Cortex of kidney (tissue), 1 donor: ENCODE measurements at places on chromosomes 4 and X.

DNA sequence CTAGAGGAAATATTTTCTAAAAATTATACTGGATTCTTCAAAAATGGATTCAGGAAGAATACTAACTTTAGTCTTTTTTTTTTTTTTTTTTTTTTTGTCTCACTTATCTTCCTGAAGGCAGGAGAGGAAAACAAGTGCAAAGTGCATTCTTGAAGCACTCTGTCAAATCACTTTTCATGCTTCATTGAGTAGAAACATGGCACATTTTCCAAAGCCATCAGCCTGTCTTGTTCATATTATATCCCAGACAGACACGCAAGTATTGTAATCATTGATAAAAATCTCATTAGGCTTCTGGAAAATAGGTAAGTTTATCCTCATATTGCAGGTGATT lies 1.2 kb downstream of the BBS12 start:
- DNase-seq: no peak

DNA sequence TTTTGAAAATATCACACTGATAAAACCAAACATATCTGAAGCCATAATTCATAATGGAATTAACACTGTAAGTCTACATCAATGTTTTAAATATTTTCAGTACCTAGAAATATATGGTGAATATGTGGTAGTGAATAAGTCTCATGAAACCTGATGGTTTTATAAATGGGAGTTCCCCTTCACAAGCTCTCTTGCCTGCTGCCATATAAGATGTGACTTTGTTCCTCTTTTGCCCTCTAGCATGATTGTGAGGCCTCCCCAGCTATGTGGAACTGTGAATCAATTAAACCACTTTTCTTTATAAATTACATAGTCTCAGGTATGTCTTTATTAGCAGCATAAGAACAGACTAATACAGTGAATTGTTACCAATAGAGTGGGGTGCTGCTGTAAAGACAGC lies 536.8 kb upstream of the GALNT7 start:
- no peak for DNase-seq

GRCh38 chr4:88070031-88070430 lies 62.6 kb downstream of the PKD2 start:
- DNase-seq: no peak

GRCh38 chr4:66204534-66205247 lies 534.4 kb upstream of the EPHA5 start:
- DNase-seq: no peak

- no peak for DNase-seq
These were observed 47.8 kb downstream of the SEPSECS start for GRCh38 chr4:25112366-25112994.

- no peak for DNase-seq
These were observed 855.1 kb upstream of the INTU start for GRCh38 chr4:126777649-126778048.

GRCh38 chr4:26361297-26361696 lies 40.5 kb downstream of the RBPJ start:
- DNase-seq: no peak

DNA sequence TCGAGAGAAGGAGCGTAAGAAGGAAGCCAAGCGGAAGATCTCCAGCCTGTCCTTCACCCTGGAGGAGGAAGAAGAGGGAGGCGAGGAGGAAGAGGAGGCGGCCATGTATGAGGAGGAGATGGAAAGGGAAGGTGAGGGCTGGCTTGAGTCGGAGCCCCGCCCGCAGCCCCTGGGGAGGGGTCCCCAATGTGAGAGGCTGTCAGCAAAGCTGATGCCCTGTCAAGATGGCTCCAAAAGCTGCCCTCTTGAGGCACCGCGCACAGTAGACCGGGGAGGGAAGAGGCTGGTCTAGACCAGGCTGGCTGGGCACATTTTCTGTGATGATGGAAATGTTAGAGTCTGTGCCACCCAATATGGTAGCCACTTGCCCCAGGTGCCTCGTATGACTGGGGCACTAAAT lies 2.5 kb downstream of the FAM50A start:
- no peak for DNase-seq

DNA sequence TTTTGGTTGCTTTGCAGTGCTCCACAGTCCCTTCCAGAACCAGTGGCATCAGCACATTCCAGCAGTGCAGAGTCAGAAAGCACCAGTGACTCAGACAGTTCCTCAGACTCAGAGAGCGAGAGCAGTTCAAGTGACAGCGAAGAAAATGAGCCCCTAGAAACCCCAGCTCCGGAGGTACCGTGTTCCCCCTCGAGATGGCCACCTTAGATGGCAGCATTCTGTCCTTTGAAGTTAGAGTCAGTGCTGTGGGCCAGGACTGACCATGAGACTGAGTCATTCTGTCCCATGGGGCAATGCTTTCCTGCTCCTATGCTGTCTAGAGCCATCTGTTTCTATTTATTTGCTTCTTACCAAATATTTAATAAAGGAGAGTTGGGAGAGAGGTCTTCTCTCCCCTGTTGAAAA lies 112.3 kb downstream of the KLHL8 start:
- no peak for DNase-seq

DNA sequence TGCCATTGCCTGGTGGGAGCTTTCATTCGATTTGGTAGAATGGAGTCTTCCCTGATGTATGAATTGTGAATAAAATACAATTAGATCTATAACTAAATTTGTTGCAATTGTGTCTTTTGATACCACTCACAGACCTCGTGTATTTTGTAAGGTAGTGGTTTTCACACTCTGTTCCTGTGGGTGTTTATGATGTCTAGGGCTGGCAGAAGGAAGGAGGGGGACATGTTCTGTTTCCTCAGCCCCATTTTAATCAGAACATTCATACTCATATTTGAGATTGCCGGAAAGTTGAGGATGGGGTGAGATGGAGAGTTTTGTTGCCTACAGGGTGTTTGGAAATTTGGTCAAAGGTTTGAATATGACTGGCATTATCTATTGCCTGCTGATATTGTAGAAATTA lies 42.9 kb downstream of the PTTG2 start:
- no peak for DNase-seq

DNA sequence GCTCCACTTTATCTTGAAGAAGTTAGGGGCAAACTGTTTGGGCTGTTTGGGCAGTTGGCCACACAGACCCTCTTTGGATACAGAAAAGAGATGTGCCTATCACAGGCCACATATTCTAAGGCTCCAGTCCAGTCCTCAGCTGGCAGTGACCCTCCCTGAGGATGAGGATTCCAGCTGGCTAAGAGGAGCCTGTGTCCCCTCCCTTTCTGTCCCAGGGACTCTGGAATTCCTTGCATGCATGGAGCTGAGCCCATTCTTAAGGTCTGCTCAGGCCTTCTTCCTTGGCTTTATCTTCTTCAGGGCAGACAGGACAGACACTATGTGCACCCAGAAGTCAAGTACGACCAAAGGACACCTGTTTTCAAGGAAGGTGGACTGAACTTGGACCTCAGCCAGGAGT lies 23.8 kb upstream of the GK2 start:
- DNase-seq: no peak

GRCh38 chr4:168551945-168552695 lies 55.3 kb downstream of the PALLD start:
- no peak for DNase-seq

DNA sequence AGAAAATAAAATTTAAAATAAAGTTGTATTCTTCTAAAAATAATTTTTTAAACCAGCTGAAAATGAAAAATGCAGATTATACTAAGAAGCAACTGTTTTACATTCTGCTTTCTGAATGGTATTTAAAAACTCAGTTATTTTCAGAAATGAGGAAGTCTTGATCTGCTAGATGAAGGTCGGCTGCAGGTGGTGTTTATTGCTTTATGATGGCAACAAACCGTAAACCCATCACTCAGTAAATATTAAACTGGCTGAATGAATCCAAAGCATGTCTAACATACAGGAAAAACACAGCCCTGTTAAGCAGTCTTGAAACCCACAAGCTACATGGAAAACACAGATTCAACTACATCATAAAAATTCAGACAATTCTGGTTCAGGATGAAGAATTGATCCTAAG lies 29.3 kb downstream of the DYNLT3 start:
- DNase-seq: no peak

DNA sequence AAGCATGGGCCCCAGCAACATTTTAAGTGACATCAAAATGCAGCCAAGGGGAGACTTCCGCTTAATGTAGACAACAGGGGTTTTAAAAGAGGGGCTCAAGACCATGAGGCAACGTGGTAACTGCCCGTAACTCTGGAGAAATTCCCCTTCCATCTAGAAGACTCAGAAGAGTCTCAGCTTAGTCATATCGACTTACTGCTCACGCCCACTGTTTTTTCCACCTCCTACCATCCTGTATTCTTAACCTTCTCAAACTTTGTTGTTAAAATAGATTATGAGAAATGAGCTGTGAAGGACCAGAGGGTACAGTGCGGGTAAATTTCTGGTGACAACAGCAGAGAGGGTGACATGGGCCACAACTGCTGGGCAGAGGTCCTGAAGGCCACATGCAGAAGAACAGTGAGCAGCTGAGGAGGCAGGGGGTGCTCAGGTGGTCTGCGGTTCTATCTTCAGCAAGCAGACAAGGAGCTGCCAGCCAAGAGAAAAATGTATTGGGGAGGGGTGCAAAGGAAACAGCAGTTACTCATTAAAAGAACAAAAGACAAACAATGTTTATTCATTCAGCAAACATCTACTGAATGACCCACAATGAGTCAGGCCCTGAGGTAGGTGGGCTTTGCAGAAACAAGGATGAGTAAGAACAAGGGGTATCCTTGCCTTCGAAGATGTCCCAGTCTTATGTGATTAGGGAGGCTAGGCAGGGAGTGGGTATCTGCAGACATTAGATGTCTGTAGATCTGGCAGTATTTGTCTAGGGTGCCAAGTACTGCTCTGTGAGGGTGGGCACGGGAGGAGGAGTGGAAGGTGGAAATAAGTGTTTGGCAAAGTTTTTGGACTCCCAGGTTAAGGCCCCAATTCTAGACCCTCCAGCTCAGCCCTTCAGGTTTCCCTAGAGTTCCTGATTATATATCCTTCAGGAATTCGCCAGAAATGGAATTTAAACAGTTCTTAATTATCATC lies 175.3 kb downstream of the TSPAN5 start:
- DNase-seq: no peak

- no peak for DNase-seq
These were observed 22.6 kb downstream of the WDR1 start for GRCh38 chr4:10093801-10094552.

DNA sequence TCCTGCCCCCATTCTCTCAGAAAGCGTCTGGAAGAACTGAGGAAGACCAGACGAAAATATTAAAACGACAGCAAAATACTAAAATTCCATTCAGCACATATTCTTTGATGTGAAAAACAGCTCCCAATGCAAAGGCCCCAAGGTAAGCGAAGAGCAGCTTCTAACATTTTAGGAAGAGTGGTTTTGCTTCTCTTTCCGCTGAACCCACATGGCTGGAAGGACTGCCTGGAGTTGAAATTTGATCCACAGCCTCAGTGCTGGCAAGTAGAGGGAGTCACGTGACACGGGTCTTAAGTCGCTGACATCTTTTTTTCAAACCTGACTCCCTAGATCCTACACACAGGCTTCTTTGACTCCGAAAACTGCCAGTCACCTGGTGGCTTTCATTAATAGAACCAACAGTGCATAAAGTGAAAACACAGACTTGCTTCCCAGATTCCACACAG lies at the start of gene FAM13A:
FAM13A (minus strand) TSS at position 233 of the 446 bp plus-strand sequence; CDS start at position 12, 221 bp downstream.
- DNase-seq: no peak

DNA sequence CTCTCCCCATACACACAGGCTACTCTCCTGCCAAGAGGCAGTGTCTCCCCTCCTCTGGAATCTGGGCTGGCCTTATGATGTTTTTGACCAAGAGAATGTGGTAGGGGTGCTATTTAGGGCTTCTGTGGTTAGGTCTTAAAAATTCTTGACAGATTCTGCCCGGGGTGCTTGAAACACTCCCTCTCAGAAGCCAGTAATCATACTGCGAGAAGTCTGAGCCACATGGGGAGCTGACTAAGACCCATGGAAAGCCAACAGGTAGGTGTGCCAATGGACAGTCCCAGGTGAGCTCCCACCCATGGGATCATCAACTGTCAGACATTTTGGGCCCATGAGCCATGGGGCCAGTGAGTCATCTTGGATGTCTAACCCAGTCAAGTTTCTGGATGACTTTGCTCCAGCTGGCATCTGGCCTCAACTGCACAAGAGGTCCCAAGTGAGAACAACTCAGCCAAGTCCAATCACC lies 315.7 kb downstream of the FBXW7 start:
- DNase-seq: no peak

- DNase-seq: no peak
These were observed 62.3 kb downstream of the LNX1 start for GRCh38 chr4:53529025-53529424.

DNA sequence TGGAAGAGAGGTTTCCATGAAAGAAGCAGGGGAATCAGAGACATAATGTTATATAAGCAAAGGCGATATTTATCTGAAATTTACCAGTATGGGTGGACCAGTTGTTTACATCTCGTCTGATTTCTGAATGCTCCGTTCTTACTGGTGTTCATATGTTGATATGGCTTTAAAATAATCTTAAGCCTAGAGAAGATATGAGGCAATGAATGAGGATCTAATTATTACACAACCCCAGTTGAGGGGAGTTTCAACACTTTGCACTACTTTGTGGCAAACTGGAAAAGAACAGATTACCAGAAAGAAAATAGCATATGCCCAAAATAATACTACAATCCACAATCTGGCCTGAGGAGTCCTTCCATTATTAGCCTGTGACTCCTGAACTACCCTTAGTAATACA lies 263.3 kb upstream of the MAGEB2 start:
- no peak for DNase-seq

DNA sequence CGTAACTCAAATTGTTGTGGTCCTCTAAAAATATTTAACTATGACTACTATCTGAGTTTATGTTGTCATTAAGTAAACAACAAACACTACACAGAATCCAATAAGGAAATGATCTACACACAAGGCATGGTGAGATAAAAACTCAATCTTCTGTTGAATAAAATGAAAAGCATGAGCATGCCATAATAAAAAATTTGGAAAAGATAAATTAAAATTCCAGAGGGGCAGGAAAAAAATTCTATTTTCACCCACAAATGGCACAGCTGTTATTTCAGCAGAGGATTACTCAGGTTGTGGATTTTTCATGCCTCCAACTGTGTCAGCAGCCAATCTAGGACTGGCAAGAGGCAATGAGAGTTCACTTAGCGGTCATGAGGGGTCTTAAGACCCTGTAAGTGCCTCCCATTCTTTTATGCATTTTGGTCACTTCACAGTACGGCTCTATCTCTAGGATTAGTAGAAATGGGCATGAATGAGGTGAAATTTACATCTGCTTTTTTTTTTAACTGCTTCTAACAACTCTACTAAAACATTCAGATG lies 639.8 kb upstream of the DIPK2B start:
- no peak for DNase-seq

DNA sequence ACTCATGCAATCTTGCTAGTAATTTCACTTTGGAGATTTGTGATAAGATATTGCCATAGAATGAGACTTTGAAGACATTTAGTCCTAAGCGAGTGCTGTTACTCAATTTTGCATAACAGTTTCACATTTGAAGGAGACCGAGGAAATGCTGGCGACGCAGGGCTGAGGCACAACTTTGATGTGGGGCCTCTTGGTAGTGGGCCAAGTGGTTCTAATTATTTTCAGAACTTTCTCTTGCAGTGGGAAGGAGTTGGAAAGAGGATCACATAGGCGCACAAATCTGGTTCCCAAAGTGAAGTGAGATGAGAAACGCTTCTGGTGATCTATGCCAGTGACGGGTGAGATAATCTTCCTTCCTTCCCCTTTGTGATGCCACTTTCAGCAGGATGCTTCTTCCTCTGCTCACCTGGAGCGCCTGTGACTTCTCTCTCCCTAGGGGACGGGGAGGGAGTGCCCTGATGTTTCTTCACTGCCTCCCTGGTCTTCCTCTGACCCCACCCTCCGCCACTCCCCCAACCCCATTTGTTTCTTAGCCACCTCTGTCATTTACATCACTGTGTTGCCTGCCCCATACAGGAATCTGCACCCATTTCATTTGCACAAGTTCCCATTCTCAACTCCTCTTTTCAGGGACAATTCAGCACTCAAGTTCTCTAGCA lies 138.9 kb upstream of the MID1 start:
- no peak for DNase-seq

- DNase-seq: no peak
These were observed 329.4 kb downstream of the HNRNPD start for GRCh38 chr4:82044141-82044993.
